ENCODE measurements at places on chromosomes 1 and 21.

DNA sequence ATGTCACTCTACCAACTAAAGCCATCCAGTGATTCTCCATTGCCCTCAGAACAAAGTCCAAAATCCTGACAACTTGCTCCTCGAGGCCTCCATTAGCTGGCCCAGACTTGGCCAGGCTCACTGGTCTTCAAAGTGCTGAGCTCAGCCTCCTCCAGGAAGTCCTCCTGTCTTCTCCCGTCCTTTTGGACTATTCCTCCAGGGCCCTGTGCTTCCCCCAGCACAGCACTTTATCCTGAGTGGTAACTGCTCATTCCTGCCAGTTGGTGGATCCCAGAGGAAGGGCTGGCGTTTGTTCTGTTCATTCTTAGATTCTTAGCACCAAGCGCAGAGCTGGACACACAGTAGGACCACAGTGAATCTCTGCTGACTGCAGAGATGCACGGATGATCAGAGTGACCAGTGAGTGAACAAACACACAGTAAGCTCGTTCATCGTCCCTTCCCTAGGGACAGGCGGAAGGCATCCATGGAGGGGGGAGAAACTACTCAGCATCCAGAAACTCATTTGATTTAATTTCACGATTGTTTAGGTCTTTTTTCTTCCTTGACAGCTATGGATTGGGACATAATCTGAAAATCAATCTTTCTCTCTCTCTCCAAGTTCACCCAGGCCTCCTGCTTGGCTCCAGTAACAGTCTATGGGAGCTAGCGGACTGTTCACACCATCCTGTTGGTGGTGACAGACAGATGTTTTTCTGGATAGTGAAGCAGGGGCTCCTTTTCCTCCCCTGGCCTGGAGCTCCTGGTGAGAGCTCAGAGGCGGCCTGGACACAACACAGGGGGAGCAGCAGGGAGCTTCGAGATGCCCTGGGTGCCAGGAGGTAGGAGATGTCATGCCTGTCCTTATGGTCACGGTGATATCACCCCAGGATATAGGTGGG is 180.2 kb downstream of the PTPRU start:
- DNase-seq = no peak

GRCh38 chr1:203306965-203307541 is 1.7 kb downstream of the BTG2 start:
- DNase-seq = no peak

DNA sequence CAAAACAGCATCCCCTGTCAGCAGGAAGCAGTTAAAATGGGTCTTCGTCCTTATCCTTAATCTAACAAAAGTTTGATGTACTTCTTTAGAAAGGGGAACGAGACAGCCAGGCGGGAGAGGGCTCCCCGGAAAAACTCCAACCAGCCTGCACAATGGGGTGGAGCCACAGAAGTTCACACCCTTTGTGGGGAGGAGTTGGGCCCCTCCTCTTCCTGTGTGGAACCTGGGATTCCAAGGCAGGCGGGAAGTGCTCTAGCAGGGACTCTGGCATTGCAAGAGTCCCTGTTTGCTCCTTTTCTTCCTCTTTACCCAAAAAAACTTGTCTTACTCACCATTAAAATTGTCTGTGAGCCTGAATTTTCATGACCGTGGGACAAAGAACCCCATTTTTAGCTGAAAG is 47.7 kb downstream of the FCRL5 start:
- no peak for DNase-seq

DNA sequence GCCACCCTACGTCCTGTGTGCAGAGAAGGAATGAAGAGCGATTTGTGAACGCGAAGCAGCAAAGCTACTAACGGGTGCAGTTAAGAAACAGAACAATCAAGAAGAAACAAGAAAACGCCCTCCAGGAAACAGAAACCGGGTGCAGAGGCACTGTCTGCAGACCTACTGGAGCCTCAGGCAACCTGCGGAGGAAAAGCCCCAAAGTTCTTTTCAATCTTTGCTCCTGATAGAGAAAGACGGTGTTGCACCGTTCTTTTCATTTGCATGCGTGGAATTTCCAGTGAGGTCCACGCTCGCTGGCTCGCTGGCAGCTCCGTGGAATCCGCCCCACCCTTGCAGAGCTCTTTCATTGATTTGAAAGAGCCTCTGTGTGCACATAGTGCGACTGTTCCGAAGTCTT is 37.0 kb upstream of the PDE9A start:
- no peak for DNase-seq

DNA sequence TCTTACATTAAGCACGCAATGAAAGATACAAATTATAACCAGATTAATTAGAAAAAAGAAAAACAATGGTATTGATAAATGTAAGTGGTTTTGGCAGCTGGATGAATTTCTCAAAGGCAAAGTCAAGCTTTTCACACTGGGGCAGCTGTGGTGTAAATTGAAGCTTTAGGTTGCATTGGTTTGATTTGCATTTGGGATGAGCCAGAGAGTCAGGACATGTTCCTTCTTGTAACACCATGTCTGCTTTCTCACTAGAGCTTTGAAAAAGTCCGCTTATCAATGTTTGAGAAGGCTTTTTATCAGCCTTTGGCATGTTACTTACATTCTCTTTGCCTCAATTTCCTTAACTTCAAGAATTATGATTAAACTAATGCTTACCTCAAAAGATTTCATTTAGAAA is 173.9 kb downstream of the GPATCH2 start:
- DNase-seq = no peak

- DNase-seq = no peak
These were observed 9.8 kb downstream of the KCNN3 start for GRCh38 chr1:154860156-154860870.

GRCh38 chr1:188372821-188373220 is 1544.1 kb downstream of the PLA2G4A start:
- no peak for DNase-seq
